Activated naive CD8-positive, alpha-beta T cell treated with anti-CD3 and anti-CD28 coated beads for 36 hours (primary cell): ENCODE measurements at places on chromosomes 6 and 20. TPM values are rescaled to one million over a fixed set of nuclear protein-coding genes. Genes with fewer than 3 reads are reported as not detected.

Gene MYB
- 37.2 TPM for total RNA-seq

Gene OLIG3
- 0.21 TPM for total RNA-seq

GRCh38 chr6:13380761-13381160 lies 52.4 kb upstream of the TBC1D7 start:
- DNase-seq = no peak
- H3K4me3 ChIP-seq = no peak overlapping the region
- H3K4me1 ChIP-seq = peaks cover 19% of the 10 kb centered on the region
- no peak overlapping the region for H3K27ac ChIP-seq

- peak overlapping the region; percentile 45 for H3K4me3 ChIP-seq
- H3K36me3 ChIP-seq = no peaks in the 10 kb centered on the region
- no peak overlapping the region for H3K27ac ChIP-seq
- no peaks in the 10 kb centered on the region for H3K27me3 ChIP-seq
Measured at GRCh38 chr20:63741354-63741675, 1.7 kb downstream of the SLC2A4RG start.

- H3K27me3 ChIP-seq = peaks cover 11% of the 10 kb centered on the region
- H3K4me1 ChIP-seq = peaks cover 9% of the 10 kb centered on the region
- DNase-seq = peak; percentile 32
- no peak overlapping the region for H3K4me3 ChIP-seq
- no peaks in the 10 kb centered on the region for H3K36me3 ChIP-seq
- no peak overlapping the region for H3K27ac ChIP-seq
Measured at GRCh38 chr6:68967549-68968300, 332.6 kb downstream of the ADGRB3 start.

DNA sequence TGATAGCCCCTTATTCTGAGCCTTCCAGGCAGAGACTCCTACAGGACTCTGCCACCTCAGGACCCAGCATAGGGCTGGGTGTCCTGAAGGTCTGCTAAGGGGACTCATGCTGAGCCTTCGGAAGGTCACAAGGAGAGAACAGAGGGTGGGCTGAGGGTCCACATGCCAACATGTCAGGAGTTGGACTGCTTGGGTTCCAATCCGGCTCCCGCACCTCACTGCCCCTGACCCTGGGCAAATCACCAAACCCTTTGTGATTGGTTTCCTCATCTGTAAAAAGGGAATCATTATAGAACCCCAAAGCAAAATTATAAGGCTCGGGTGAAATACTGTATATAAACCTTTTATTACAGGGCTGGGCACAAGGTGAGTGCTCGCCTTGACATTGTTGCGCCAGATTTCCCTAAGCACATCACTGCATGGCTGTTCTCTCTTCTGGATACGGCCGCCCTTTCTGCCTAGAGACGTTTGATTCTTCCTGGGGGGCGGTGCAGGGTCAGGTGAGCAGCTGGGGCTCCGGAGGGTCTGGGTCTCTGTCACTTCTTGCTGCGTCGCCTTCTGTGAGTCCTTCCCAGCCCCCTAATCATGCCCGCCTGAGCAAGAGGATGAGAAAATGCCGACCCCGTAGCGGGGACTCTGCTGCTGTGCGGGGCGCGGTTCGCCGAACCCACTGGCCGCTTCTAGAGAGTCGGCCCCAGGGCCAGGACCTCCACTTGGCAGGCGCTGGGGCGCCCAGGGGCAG lies 90.5 kb upstream of the EPB41L1 start:
- no peaks in the 10 kb centered on the region for H3K36me3 ChIP-seq
- H3K4me1 ChIP-seq = peaks cover 4% of the 10 kb centered on the region
- peaks cover 5% of the 10 kb centered on the region for H3K27me3 ChIP-seq
- H3K27ac ChIP-seq = no peak overlapping the region
- no peak for DNase-seq

GRCh38 chr6:107589934-107590333 lies 100.0 kb downstream of the SOBP start:
- DNase-seq = no peak
- H3K36me3 ChIP-seq = no peaks in the 10 kb centered on the region
- no peaks in the 10 kb centered on the region for H3K4me1 ChIP-seq
